ENCODE measurements at places on chromosomes 4 and X.

- DNase-seq, result no peak
These were observed 80.0 kb downstream of the KCTD8 start for GRCh38 chr4:44368413-44369167.

DNA sequence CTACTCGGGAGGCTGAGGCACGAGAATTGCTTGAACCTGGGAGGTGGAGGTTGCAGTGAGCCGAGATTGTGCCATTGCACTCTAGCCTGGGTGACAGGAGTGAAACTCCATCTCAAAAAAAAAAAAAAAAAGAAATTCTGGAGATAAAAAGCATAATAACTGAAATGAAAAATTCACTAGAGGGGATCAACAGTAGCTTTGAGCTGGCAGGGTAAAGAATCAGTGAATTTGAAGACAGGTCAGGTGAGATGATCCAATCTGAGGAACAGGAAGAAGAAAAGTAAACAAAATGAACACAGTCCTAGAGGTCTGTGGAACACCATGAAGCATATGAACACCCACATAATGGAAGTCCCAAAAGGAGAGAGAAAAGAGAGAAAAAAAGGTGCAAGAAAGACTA is 15.0 kb downstream of the TIMP1 start:
- no peak for DNase-seq

DNA sequence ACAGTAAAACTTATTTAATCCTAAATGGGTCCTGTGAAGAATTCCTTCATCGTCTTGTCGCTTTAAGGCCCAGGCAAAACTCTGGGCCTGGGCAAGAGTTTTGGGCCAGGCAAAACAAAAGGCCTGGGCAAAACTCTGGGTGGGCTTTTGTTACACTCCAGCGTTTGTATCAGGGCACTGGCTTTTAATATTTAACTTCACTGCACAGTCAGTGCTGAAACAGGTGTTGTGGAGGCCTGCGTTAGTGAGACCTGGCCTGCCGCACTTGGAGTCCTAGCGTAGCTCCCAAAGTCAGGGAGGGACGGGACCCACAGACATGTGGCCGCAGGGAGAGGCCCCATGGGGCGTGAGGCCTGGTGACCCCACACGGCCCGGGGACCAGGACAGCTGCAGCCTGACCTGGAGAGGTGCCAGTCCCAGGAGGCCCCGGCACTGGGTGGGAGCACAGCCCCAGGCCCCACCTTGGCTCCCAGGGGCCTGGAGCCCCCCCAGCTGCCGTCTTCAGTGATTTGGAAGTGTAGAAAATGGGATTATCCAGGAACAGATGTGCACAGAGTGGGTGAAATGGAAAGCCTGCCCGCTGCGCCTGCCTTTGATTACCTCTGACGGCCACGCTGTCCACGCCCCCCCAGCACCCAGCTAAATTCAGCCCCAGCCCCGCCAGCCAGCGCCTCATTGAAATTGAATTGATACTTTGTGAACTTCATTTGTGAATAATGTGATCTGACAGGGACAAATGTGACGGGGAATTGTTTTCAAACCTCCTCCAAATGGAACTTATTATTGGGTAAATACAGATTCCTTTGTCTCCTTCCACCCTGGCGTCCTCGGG is 132.9 kb upstream of the NKX1-1 start:
- DNase-seq, result no peak

GRCh38 chr4:99863-100262 is 24.4 kb upstream of the ZNF718 start:
- no peak for DNase-seq

DNA sequence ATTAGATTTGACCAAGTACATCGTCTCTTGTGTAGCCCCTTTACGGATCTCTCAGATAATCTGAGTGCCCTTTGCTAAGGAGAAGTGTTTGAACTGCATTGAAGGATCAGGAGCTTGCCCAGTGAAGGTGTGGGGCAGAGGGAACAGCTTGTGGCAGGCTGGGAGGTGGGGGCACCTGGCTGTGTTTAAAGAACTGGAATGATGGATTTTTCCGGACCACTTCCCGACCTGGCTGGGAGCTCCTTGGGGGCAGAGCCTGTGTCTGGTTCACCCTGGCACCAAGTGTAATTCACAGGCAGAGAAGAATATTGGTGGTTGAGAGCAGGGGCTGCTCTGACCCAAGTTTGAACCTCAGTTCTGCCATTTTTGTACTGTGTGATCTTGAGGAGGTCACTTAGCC is 18.5 kb downstream of the TBC1D14 start:
- no peak for DNase-seq

DNA sequence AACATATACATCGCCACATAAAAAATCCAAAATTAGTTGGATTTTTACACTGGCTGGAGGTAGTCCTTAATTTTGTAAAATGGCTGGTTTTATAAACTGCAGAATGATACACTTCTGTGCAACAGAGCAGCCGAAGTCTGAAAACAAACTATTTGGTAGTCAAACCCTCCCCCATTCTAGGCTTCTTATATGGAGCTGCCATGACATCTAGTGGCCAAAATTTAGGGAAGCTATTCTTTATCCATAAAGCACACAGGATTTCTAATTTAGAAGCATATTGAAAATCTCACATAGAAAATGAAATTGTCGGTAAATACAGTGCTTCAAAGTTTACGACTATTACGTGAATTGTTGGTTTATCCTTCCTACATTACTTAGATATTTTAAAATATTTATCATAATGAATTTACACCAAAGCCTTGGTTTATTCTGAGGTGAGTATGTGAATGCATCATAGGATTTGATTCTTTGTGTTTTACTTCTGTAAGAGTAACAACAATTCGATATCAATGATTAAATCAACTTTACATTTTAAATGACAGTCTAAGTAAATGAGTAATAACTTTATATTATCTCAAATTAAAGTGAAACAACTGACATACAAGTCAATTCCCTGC is 113.4 kb upstream of the FAM241A start:
- DNase-seq, result no peak

DNA sequence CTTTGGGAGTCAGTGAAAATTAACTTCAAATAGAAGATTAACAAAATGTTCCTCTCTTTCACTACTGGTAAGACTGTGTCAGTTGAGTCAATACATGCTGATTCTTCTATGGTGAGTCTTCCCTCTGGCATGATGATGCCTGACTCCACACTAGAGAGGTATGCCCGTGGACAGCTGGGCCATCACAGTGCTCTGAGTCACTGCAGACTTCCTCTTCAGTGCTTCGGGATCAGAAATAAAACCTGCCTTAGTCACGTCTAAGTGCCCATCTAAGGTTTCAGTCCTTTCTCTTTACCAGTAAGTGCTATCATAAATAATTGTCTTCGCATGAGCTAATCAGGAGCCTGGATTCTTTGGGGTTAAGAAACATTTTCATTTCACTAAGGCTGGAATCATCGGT is 1.6 kb upstream of the ASB5 start:
- DNase-seq, result no peak

DNA sequence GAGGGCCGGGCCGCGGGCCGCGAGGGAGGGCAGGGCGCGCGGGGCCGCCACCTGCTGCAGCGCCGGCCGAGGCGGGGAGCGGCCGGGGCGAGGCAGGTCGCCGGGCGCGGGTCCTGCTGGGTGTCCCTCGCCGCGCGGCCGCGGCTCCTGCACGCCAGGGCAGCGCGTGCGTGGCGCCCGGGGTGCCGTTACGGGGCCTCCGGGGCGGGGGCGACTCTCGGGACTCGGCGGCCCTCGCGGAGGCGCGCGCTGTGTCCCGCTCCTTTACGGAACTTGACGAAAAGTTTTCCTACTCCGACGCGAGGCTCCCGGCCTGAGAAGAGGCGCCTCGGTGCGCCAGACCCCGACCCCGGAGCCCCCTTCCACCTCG is 329 bp downstream of the TBC1D14 start:
- DNase-seq, result no peak

GRCh38 chrX:56833626-56834025 is 104.6 kb downstream of the NBDY start:
- DNase-seq, result no peak

DNA sequence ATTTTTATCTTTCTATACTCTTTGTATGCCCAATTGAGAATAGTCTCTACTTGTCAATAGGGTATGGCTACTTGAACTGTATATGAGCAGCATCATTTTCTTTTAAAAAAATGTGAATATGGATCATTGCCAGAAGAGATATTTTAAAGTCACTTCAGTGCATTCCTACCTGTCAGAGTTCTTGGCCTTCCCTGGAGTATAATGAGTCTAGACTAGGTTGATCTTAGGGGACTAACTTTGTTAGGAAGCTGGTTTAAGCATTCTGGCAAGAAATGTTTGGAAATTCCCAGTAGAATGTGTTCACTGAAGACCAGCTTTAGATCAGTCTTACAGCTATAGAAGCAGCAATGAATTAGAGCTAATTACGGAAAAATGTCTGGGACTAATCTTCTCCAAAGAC is 178.2 kb downstream of the FAT4 start:
- DNase-seq, result no peak

GRCh38 chrX:2631743-2632532 is 59.2 kb upstream of the CD99 start:
- no peak for DNase-seq

All from GDM1 (cell line).